Suprapubic skin (tissue), 4 donors: ENCODE measurements at places on chromosomes 2 and 18.

DNA sequence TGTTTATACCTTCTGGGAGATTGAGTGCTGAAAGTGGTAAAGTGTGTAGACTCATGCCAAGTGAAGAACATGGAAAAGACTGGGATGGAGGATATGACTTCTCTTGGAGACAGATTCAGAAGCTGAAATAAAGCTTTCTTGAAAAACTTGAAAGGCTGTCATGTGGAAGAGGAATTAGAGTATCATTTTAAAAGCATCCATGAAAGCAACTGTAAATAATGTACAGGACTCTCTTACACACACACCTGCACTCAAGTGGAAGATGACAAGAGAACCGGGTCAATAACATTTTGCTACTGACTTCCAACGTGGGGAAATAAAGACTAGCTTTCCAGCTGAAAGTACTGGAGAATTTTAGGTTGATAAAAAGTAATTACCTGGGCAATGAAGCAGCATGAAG lies 658.2 kb downstream of the TDRD15 start:
- DNase-seq, result no peak

DNA sequence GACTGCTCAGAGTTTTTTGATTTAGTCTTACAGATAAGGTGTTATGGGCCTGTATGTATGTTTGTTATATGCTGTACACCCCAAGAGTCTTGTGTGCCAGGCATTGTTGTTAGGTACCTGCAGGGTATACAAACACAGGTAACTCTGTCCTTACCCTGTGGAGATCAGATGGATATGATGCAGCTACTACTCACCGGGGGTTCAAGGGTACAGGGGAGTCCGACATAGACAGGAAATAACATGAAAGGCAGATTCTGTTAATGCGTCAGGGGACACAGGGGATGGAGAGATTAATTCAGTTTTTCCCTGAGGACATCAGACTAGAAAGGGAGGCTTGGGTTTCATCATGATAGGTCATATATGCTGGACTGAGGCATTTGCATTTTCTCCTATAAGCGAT lies 31.3 kb downstream of the TRAK2 start:
- no peak for DNase-seq

DNA sequence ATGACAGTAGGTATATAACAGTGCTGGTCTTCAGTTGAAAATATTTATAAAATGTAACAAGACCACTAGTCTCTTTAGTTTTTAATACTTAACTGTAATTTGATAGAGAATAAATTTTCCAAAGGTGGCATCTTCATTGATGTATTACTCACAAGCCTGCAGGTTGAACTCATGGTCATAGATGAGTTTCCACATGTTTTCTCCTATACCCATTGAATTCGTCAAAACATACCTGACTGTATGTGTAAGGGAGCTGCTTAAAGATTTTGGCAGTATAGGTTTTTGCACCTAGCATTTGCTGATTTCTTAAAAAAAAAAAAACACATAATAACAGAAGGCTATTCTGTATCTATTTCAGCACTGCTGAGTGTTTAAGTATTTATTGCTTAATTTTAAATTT lies 112.9 kb downstream of the FMNL2 start:
- DNase-seq, result no peak

- DNase-seq, result no peak
Observed at GRCh38 chr2:100548771-100549170, 14.0 kb upstream of the PDCL3 start.

- DNase-seq, result no peak
Observed at GRCh38 chr18:69697689-69698088, 250.0 kb downstream of the CD226 start.
